Activated T-helper 1 cell treated with Interleukin-2 at 50 U/mL for 16 hours (primary cell): ENCODE measurements at places on chromosomes 7 and 10.

- DNase-seq = no peak
These were observed 25.6 kb upstream of the ZC3HAV1L start for GRCh38 chr7:139061416-139061815.

DNA sequence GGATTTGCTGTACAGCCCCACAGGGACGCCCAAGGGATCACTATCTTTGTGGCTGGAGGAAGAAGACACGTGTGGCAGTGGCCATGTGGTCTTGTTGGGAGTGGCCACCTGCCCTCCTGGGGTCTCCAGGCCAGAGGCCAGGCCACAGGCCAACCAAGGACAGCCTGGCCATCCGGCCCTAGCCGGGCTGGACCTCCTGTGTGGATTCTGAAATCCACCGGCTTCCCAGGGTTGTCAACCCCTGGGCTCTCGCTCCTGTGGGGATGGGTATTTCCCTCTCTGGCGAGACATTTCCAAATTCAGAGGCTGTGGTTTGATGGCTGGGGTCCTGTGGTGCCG, 31.5 kb upstream of the CFAP46 start:
- DNase-seq = no peak

- DNase-seq = no peak
These were observed 12.9 kb downstream of the SEC31B start for GRCh38 chr10:100506596-100507356.

DNA sequence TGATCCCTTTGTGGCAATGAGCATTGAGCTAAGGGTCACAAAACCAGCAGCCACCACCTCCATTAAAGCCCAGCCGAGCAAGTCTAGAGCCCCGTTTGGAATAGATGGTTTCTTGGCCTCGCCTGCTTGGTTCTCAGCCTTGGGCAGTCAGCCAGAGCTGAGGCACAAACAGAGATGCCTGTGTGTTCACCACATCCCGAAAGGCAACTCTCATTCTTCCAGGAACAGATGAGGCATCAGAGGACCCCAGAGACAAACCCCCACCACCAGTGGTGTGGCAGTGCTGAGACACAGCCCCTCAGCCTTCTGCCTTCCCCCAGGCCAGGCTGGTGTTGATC, 203.3 kb upstream of the ZMIZ1 start:
- no peak for DNase-seq

DNA sequence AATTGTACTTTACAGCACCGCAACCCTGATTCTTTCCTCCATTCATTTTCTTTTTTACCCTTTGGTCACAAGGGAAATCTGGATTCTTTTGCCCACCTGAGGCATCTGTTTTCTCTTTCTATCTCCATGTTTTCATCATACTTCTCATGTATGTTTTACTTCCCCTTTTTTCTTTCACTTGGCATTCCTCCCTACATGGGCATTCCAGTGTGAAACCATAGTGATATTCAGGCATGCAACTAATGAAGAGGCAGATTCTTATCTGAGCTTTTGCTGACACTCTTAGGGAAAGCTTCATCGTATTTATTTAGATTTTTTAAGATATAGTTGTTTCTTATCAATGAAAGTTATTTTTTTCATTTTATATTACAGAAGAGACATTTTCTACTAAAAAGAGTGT, 405.2 kb upstream of the TEX47 start:
- no peak for DNase-seq

DNA sequence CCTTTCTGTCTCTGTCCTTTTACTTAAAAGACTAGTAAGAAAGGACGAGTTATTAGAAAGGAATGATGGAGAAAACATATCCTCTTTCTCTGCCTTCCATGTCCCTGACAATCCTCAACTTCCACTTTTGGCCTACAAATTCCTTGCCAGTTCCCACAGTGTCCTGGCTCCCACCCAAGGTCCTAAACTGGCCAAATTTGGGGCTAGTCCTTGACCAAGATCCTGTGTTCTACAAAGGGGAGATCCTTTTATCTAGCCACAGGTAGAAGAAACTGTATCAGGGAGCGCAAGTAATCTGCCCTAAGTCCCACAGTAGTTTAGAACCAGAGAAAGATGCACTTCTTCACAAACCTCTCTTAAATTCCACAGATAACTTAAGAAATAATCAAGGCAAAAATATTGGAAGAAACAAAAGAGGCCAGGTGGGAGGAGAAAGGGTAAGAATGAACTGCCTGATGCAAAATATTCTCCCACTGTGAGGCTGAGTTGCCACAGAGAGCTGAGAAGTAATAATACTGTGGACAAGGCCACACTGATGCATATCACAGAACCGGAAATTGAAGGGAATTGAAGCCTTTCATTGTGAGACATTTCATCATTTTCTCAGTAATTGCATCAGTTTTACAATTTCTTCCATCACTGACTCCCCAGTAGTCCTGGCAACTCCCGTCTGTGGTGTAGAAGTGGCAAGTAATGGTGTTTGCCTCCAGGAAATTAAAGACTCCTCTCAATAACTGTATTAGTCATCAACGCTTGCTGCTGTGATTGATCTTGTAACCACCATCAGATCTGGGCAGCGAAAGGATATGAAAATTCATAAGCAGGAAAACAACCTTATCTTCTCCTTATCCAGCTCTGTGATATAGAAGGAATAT, 47.2 kb downstream of the DNAJC12 start:
- no peak for DNase-seq

DNA sequence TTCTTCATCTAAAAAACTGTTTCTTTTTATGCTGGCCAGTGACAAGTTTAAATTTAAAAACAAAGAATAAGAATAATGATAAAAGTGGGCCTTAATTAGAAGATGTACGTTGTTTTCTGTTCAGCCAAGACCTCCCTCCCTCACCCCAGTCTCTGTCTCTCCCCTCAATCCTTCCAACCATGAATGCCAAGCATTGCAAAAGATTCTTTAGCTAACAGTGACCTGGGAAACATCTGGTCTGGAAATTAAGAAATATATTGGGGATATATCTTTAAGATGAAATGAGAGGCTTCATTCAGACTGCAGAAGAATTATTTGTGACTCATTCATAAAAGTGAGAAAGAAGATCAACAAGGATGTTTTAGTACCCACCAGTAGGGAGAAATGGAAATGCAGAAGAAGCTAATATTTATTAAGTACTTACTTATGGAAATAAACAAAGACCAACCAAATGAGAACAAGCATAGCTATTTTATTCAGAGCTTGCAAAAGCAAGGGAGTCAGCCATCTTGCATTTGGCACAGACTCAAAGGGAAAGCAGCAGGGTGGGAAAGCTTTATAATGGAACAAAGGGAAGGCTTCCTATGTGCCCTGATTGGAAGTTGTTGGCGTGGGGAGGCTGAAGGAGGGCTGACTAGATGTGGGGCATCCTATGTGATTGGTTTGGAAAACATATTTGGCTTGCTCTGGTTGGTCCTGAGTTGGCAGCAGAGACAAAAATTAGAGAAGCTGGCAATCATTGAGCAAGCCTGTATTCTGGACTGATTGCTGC, 595.4 kb upstream of the GHITM start:
- no peak for DNase-seq

DNA sequence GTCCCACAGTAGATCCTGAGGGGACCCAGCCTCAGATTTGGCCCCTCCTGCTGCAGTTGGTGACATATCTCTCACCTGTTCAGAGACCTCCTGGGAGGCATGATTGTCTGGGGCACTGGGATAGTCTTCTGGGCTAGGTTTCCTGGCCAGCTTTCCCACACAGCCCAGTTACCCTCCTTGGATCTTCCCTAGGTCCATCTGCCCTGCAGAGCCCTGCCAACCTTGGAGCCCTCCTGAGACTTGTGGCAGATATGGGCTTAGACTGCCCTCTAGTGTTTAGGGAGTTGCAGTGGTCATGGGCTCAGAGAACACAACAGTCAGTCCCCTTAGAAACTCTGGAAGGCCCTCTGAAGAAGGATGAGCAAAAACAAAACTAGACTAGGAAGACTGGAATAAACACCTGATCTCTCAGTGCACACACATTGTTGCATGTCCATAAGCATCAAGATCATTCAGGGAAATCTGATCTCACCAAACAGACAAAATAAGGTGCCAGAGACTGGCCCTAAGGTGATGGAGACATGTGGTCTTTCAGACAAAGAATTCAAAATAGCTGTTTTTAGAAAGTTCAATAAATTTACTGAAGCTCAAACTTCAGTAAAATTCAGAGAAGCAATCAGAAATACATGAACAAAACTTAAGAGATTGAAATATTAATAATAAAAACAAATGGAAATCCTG, 324.6 kb downstream of the ATRNL1 start:
- no peak for DNase-seq

DNA sequence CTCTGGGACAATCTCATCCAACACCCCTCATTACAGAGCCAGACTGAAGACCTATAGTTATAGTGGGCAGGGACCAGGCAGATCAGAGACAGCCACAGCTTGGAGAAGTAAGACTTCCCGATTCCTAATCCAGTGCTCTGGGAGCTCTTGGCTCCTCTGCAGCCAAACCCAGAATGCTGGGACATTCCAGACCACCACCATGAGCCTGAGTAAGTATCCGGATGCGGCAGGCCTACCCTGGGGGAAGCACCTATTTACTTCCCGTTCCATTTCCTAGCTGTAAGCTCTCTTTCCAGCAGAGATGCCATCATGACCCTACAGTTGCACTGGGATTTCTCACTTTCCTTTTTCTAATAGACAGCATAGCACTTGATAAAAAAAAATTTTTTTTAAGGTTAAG, 16.4 kb downstream of the HIP1 start:
- no peak for DNase-seq

DNA sequence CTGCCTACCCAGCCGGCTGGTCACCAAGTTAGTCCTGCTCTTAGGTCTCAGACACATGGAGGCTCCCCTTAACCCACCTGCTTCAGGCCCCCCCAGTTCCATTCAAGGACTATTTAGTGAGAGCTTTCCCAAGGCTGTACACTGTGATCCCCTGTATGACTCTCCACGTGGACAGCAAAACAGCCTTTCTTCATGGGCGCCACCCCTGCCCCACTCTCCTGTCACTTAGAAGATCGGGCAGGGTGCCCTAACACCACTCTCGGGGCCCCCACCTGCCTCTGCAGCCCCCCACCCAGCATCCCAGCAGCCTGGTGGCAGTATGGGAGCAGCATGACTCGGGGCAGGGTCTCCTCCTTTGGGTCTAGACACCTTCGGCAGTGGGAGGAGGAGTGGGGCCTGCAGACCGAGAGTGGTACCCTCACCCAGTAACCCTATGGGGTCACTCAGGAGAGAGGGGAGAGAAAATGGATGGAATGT, 116.6 kb downstream of the PTPN20 start:
- DNase-seq = no peak

GRCh38 chr7:35272246-35272645, 18.3 kb upstream of the TBX20 start:
- DNase-seq = no peak

DNA sequence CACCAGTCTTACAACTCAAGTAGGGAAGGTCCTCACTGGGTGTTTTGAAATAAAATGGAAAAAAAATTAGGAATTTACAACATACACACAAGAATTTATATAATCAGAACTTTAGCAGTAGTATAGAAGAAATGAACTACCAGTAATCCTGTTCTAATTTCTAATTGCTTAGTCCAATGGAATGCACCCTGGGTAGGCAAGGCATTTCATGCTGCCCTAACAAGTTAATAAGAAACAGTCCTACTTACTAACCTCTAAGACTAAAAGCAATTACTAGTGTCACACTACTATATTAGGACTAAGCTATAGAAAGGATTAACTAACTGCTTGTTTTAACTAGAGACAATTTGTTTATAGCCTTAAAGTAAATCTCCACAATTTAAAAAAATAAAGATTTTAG, 158.1 kb downstream of the BTAF1 start:
- no peak for DNase-seq
